ENCODE measurements at places on chromosomes 7 and 10.

DNA sequence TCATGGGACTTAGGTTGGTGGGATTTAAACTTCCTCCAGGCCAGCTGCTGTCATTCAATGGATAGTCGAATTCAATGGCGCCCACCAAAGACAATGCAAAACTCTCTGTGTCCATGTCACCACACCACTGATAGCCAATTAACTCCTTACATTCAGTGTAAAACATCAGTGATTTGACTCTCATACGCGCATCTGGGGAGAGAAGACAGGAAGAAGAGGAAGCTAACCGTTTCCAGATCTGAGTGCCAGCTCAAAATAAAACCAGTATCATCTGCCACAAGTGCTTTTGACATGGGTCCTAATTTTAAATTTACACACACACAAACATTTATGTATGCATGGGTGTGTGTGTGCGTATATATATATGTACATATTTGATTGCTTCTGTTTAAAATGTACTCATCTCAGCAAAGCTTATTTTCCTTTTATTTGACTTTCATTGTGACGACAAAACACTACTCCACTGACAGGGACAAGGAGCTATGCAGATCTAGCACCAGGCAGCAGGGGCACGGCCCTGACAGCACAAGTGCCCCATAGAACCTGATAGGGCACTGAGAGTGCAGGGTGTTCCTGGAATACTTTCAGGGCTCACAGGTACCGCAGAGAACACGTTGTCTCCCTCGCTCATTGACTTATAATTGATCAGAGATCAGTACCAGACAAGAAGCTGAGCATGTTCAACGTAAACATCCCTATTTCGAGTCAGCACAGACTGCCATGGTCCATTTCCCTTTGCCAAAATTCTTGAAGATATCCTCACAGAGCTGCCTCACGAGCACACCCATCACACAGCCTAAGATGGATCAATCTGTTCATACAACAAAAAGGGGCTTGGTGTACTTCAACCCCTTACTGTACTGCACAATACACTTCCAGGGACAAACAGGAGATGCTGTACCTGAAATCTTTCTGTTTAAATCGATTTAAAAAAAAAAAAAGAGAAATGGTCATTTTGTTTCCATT lies 176.1 kb downstream of the COBL start:
- DNase-seq = no peak

GRCh38 chr10:100912013-100912604 lies 654 bp upstream of the SLF2 start:
- no peak for DNase-seq

DNA sequence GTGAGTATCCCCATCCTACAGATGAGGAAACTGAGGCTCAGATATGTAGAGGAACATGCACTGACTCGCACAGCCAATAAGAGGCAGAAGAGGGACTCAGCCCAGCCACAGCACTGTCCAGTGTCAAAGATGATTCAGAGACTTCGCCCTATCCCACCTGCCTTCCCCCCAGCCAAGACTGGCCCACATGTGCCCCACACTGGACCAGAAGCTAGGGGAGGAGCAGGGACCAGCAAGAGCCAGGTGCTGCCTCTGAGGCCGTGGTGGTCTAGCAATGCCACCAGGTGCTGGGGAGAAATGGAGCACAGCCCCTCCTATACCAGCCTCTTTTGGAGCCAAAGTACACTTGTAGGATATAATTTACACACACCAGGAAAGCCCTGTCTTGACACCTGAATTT lies 22.3 kb downstream of the GRID1 start:
- no peak for DNase-seq

- no peak for DNase-seq
These were observed 16.0 kb downstream of the RNF32 start for GRCh38 chr7:156656598-156656997.

DNA sequence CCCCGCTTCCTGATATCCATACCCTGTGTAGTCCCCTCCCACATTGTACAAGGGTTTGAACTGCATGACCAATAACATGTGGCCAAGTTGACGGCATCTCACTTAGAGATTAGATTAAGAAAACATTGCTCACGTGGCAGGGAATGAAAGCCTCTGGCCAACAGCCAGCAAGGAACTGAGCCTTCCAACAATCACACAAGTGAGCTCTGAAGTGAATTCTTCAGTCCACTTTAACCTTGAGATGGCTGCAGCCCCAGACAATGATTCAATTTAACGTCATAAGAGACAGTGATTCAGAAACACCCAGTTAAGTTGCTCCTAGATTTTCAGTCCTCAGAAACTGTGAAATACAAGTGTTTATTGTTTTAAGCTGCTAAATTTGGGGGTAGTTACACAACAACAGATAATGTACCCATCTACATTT lies 165.9 kb upstream of the PLXNA4 start:
- no peak for DNase-seq

GRCh38 chr7:35546691-35547429 lies 148.1 kb downstream of the HERPUD2 start:
- DNase-seq = no peak

- DNase-seq = no peak
These were observed 95.7 kb downstream of the ELAPOR2 start for GRCh38 chr7:86963599-86964230.

DNA sequence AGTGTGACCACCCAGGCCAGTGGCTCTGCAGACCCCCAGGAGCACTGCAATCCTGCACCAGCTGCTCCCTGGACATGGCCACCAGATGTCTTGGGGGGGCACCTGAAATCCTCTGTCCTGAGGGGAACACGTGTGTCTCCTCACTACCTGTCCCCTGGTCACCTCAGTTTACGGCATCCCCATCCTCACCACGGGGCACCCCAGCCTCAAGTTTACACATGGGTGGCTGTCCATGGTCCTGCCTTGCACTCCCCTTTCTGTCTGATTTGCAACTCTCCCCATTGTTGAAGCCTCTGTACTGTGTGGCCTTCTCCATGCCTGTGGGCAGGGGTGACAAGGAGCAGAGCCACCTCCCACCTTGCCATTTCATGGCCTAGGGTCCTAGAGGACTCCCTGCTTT lies 67.2 kb downstream of the RAMP3 start:
- no peak for DNase-seq

- DNase-seq = no peak
These were observed 133.4 kb upstream of the LRRTM3 start for GRCh38 chr10:66792441-66792840.

- DNase-seq = peak; percentile 49
These were observed 1.2 kb downstream of the MARCHF5 start for GRCh38 chr10:92291921-92292845.

- DNase-seq = no peak
These were observed 51.2 kb upstream of the LBX1 start for GRCh38 chr10:101280511-101280910.

DNA sequence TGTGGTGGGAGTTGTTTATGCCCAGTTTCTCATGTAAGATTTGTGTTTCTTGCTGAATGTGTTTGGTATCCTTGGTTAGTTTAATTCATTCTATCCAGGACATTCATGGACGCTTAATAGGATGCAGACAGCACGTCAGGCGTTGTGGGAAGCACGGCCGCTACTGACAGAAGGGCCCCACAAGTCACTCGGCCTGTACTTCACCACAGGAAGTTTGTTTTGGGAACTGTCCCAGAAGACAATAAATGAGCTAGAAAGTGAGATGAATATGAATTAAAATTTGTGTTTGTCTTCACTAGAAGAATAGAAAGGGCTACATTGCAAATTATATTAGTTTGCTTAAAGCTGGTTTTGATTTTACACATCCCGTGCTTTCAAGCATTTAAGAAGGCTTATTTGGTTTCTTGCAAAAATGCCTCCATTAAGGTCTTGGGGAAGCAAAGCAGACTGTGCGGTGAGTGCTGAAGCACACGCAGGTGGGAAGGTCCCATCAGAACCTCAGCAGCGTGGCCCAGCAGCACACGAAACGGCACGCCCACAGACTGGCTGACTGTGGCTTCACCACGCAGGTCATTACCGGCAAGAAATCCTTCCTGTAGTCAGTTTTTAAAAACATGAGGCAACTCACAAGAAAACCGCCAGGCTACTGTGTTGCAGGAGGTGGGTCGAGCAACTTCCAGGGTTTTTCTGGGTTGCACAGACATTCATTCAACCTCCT lies 74.1 kb downstream of the VIPR2 start:
- DNase-seq = no peak

GRCh38 chr7:8435095-8435494 lies 1.7 kb downstream of the NXPH1 start:
- no peak for DNase-seq

GRCh38 chr7:7183838-7184463 lies 1.6 kb downstream of the C1GALT1 start:
- no peak for DNase-seq

GRCh38 chr7:23490357-23491135 lies 20.3 kb upstream of the IGF2BP3 start:
- no peak for DNase-seq

Measured in amniotic stem cell (primary cell).